ENCODE measurements at places on chromosomes 12 and 14. TPM values are rescaled to one million over a fixed set of nuclear protein-coding genes. Genes with fewer than 3 reads are reported as not detected.

The SCNN1A gene
- 169 TPM for polyA plus RNA-seq

The TEX22 gene
- polyA plus RNA-seq = not detected

The SLC10A1 gene
- not detected for polyA plus RNA-seq

The CCDC197 gene
- polyA plus RNA-seq = not detected

The C12orf42 gene
- polyA plus RNA-seq = not detected

Data from sigmoid colon (tissue), 7 donors.